Activated CD4-positive, alpha-beta T cell treated with anti-CD3 and anti-CD28 coated beads, Interleukin-2, amount 50 U/mL, for 16 hours (primary cell): ENCODE measurements at places on chromosomes 12 and 14.

- peak; percentile 32 for DNase-seq
Measured at GRCh38 chr12:102120886-102121285, 903 bp downstream of the PARPBP start.

DNA sequence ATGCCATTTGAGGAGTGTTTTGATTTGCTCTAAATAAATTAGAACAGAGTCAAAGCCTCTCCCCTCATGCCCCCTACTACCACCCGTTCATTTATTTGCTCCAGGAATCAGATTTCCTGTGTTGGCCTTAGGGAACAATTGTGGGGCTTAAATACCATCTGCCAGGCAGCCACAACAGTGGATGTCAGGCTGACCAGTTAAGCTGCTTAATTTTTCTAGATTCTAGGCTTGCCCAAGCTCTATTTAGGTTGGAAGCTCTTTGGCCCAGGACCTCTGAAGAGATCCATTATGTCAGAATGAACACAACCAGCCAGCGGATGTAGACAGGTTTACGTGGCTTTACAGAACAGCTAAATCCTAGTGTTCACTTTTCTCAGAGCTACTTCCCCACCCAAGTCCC lies 1.0 kb upstream of the TIMELESS start:
- DNase-seq, result no peak

- DNase-seq, result no peak
Measured at GRCh38 chr12:92234533-92234932, 88.9 kb upstream of the BTG1 start.

DNA sequence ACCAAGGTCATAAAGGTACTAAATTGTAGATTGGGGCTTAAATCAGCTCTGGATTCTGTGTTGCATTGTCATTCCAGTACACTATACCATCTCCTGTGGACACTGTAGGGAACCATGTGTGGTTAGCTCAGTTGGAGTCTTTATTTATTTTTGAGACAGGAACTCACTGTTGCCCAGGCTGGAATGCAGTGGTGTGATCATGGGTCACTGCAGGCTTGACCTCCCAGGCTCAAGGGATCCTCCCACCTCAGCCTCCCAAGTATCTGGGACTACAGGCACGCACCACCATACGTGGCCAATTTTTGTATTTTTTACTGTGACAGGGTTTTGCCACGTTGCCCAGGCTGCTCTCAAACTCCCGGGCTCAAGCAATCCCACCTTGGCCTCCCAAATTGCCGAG lies 6.7 kb downstream of the PAPOLA start:
- no peak for DNase-seq

GRCh38 chr12:2509137-2509536 lies 285.6 kb upstream of the FKBP4 start:
- no peak for DNase-seq

GRCh38 chr12:92737855-92738850 lies 35.4 kb downstream of the PLEKHG7 start:
- no peak for DNase-seq

DNA sequence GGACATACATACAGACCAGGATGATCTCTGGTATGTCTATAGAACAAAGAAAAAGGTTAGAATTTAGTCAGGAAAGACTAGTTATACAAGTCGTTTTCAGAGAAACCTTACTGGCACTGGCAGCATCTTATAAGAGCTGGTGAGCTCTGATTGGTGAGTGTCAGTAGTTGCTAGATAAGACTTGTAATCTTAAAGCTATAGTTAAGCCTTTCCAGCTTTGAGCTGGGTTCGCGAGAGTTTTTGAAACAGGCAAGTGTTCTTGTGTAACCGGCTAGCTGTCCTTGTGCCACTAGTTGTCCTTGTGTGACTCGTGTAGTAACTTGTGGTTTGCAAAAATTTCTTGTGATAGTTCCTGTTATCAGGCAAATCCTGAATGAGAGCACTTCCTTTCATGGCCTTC lies 740.9 kb downstream of the GALC start:
- no peak for DNase-seq

- DNase-seq, result no peak
Measured at GRCh38 chr12:95205016-95205624, 12.1 kb downstream of the FGD6 start.

- no peak for DNase-seq
Measured at GRCh38 chr14:51269634-51270033, 29.6 kb downstream of the TMX1 start.

GRCh38 chr12:21065845-21066244 lies 65.1 kb upstream of the SLCO1B1 start:
- DNase-seq, result no peak

- DNase-seq, result peak; percentile 14
Measured at GRCh38 chr14:69405762-69406161, 7.3 kb downstream of the SLC39A9 start.

GRCh38 chr12:82407481-82407880 lies 49.2 kb downstream of the METTL25 start:
- DNase-seq, result no peak

GRCh38 chr14:95830386-95830785 lies 46.2 kb upstream of the TUNAR start:
- DNase-seq, result no peak

GRCh38 chr12:55822228-55822627 lies 4.4 kb downstream of the ORMDL2 start:
- DNase-seq, result no peak

DNA sequence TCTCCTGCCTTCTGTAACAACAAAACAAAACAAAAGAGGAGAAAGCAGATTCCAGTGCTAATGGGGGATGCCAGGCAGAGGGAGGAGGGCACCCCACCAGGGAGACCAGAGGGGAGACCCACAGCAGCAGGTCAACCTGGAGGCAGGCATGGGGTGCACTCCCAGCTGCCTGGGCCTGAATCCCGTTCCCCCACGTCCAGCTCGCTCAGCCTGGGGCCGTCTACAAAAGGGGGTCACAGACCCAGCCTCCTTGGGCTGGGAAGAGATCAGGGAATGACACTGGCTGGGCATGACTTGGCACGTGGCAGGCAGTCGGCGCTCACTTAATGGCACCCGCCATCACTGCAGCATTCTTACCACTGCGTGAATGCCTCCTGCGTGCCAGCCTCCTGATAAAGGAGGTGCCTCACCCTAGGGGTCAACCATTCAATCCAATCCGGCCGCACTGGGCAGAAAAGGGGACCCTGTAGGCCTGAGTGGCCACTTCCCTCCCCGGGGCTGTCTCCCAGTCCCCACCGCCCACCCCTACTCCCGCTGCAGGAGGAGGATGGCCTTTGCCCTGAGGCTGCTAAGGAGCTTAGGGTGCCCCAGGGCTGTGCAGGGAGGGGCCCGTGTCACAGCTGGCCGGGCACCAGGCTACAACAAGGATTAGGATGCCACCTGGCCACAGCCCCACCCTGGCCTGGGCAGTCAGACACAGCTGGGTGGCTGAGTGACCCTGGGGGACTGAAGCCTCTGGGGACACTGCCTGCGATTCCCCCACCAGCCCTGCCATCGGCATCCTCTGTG lies 87.5 kb downstream of the NCOR2 start:
- DNase-seq, result no peak

- no peak for DNase-seq
Measured at GRCh38 chr12:19525274-19525673, 86.0 kb downstream of the AEBP2 start.
